NCI-H1092 treated with DMSO at 0.1 percent for 48 hours (cell line): ENCODE measurements at places on chromosomes 2 and 18.

DNA sequence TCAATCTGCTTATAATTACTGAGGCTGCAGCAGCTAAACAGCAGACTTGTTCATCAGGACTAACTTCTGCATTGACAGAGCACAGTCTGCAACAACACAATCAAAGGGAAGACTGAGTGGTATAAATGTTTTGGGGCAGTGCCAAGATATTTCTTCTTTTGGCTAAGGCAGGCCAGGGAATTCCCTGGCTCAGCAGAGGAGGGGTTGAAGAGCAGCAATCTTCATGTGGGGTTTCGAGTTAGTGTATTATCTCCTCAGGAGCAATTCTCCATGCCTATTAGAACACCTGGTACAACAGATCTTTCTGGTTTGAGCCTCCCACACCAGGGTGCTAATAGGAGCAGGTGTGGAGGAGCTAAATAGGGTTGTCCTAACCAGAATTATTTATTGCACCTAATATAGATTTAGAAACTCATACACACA is 103.0 kb upstream of the STK17B start:
- DNase-seq, result no peak

- DNase-seq, result no peak
Observed at GRCh38 chr2:123073371-123073770, 951.7 kb upstream of the CNTNAP5 start.

GRCh38 chr18:9860682-9861081 is 25.1 kb upstream of the TXNDC2 start:
- no peak for DNase-seq

DNA sequence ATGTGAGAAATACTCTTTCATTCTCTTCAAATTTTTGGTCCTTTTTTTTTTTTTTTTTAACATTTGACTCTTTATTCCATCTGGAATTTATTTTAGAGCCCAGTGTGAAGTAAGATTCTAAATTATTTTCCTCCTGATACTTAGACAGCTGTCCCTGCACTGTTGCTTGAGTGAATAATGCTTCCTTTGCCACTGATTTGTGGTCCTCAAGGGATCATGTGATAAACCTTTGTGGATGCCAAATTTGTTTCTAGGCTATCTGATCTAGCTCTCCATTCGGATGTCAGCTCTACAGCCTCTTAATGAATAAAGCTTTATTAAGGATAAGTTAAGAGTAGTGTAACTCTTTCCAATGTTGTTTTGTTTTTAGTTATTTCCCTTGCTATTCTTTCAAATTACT is 142.3 kb downstream of the SMAD7 start:
- DNase-seq, result no peak

GRCh38 chr18:76972241-76972640 is 149.9 kb downstream of the ZNF236 start:
- DNase-seq, result no peak

GRCh38 chr2:3683748-3684454 is 19.5 kb upstream of the DCDC2C start:
- DNase-seq, result no peak

GRCh38 chr18:63963615-63964256 is 6.1 kb upstream of the SERPINB8 start:
- peak; percentile 72 for DNase-seq

- DNase-seq, result peak; percentile 20
Observed at GRCh38 chr2:164495491-164496223, 125.6 kb downstream of the GRB14 start.
